ENCODE measurements at places on chromosomes 1 and 21. TPM values are rescaled to one million over a fixed set of nuclear protein-coding genes. Genes with fewer than 3 reads are reported as not detected.

DNA sequence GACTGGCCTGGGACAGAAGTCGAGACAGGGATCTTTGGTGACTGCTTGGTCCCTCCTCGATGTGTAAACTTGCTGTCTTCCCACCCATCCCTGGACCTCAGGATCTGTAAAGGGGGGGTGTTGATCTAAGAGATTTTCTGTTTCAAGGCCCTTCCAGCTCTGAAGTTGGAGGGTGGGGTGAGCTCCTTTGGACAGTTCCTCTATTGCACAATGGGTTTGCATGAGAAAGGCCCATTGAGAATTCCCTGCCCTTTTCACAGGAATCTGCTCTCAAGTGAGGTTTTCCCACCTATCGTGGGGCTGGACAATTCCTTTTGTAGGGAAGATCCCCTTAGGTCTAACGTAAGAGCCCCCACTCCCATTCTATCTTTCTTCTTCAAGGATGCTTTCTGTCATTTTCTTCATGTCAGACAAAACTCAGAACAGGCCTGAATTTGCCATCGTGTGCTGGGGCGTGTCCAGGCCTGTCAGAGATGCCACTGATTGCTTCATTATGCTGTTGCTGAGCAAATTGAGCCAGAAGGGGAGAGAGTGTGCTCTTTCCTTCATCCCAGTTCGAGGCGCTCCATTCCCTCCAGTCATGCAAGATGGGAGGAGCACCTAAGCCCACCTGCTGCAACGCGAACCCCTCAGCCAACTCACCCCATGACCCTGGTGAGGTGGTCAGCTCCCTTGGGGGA, 149.9 kb upstream of the IGSF21 start:
- H3K4me3 ChIP-seq: no peak overlapping the region
- no peak for DNase-seq
- no peak overlapping the region for H3K27ac ChIP-seq

- H3K4me3 ChIP-seq: no peak overlapping the region
- no peaks in the 10 kb centered on the region for H3K27me3 ChIP-seq
- peak overlapping the region; percentile 51 for H3K27ac ChIP-seq
- H3K4me1 ChIP-seq: peaks cover 18% of the 10 kb centered on the region
- DNase-seq: no peak
- peaks cover 48% of the 10 kb centered on the region for H3K36me3 ChIP-seq
These were observed 35.4 kb downstream of the WNT2B start for GRCh38 chr1:112544011-112544688.

GRCh38 chr1:217471403-217471802, 159.5 kb downstream of the GPATCH2 start:
- no peaks in the 10 kb centered on the region for H3K27me3 ChIP-seq
- H3K4me3 ChIP-seq: no peak overlapping the region
- H3K4me1 ChIP-seq: no peaks in the 10 kb centered on the region
- H3K27ac ChIP-seq: no peak overlapping the region

GRCh38 chr21:35319684-35320283, 270.7 kb upstream of the RUNX1 start:
- no peak overlapping the region for H3K27ac ChIP-seq
- DNase-seq: no peak
- H3K36me3 ChIP-seq: no peaks in the 10 kb centered on the region
- peaks cover 39% of the 10 kb centered on the region for H3K27me3 ChIP-seq
- H3K4me3 ChIP-seq: no peak overlapping the region

DNA sequence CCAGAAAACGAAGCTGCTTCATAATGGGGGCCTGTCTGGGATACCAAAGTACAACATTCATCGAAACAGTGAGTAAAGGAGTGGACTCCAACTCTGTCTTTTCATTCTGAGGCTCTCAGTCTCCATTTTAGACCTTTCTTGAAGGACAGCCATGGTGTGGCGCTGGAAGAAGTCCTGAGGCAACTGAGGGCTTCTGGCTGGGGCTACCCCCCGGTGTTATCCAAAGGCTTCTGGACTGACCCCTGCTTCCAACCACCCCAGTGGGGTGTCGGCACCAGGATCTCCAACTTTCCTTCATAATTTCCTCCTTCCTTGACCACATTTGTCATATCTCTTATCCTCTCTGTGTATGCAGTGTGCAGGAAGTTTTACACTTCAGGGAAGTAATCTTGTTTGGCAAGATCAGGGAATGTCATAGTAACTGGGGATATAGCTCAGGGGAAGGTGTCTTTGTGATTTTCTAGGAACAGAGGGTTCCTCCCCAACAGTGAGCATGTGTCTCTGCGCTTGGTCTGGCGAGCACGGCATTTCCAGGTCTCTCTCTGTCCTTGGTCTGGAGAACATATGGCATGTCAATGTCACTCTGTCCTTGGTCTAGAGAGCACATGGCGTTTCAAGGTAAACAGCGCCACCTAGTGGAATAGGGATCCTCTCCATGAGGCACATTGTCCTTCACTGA, 19.4 kb upstream of the BSDC1 start:
- no peaks in the 10 kb centered on the region for H3K36me3 ChIP-seq
- no peak overlapping the region for H3K27ac ChIP-seq
- DNase-seq: peak; percentile 20
- no peaks in the 10 kb centered on the region for H3K4me1 ChIP-seq

GRCh38 chr1:151577173-151577572, 34.7 kb upstream of the SNX27 start:
- no peak for DNase-seq
- no peaks in the 10 kb centered on the region for H3K27me3 ChIP-seq
- no peak overlapping the region for H3K27ac ChIP-seq
- peaks cover 46% of the 10 kb centered on the region for H3K36me3 ChIP-seq

DNA sequence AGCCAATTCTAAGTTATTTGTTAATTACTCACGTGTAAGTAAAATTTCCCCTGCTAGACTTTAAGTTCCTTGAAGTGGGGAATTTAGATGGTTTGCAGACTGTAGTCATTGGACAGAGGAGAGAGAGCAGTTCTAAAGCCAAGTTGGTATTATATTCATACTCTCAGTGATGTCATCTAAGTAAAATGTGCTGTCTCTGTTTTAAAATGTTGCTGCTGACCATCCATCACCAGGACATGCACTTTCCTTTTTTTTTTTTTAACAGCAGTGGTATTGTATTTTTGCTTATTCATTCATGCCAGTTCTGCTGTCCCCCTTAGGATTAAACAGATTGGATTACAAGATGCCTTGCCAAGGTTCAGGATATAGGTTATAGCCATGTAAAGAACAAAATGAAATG, 2.3 kb downstream of the TTLL7 start:
- H3K4me3 ChIP-seq: no peak overlapping the region
- no peak for DNase-seq

DNA sequence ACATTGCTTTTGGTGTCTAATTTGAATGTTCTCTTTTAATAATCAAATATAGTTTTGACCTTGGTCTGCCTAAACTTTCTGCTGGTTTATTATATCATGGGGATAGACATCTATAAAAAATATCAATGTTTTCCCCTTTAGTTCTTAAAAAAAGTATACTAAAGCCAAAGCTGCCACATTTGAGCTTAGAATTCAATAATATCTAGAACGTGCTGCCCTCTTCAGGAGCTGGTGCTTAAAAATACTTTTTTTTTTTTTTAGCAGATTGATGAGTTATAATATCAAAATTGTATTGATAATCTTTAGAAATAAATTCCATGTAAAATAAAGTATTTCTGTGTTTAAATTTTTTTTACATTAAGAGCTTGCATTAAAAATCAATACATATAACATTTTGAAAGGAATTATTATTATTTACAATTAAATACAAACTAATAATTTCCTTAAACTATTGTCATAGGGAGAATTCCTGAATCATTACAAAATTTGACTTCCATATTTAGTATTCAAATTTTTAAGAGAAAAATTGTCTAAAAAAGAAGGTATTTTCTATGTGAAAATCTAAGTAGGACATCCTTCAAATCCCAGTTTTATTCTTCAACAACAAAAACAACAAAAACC, 40.1 kb upstream of the ADGRL2 start:
- no peak overlapping the region for H3K4me3 ChIP-seq
- no peaks in the 10 kb centered on the region for H3K27me3 ChIP-seq

- no peak for DNase-seq
- H3K4me3 ChIP-seq: no peak overlapping the region
- H3K36me3 ChIP-seq: no peaks in the 10 kb centered on the region
These were observed 14.9 kb downstream of the KLHDC7A start for GRCh38 chr1:18495635-18496034.

DNA sequence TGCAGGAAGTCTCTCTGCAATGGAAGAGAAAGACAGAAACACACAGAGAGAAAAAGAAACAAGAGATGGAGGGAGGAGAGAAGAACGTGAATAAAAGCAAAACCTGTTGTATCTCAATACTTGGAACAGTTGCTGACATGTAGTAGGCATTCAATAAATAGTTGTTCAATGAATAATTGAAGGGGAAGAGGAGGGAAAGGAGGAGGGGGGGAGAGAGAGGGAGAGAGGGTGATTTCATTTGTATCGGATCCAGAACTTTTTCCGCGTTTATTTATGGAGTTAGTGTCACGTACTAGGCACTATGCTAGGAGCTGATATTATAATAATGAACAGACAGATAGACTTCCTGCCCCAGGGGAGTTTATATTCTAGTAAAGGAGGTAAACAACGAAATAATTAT, 144.1 kb downstream of the OMA1 start:
- no peak overlapping the region for H3K4me3 ChIP-seq
- no peaks in the 10 kb centered on the region for H3K27me3 ChIP-seq
- H3K36me3 ChIP-seq: no peaks in the 10 kb centered on the region

DNA sequence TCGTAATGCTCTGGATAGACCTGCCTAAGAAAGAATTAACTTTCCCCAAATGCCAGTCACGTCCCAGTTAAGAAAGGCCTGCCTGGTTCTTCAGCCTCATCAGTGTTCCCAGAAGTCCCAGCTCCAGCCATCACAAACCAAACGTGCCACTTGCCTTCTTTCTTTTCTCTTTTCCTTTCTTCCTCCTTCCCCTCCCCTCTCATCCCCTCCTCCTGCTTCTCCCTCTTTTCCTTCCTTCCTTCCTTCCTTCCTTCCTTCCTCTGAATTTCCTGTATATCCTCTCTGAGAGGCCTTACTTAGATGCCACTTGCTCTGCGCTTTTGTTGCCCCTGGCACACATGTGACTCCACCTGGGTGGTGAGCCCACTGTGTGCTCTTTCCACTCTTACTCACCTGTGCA, 228.2 kb downstream of the NFIA start:
- H3K4me1 ChIP-seq: peaks cover 27% of the 10 kb centered on the region
- no peak overlapping the region for H3K27ac ChIP-seq
- no peaks in the 10 kb centered on the region for H3K27me3 ChIP-seq
- H3K36me3 ChIP-seq: no peaks in the 10 kb centered on the region
- no peak overlapping the region for H3K4me3 ChIP-seq
- DNase-seq: no peak

DNA sequence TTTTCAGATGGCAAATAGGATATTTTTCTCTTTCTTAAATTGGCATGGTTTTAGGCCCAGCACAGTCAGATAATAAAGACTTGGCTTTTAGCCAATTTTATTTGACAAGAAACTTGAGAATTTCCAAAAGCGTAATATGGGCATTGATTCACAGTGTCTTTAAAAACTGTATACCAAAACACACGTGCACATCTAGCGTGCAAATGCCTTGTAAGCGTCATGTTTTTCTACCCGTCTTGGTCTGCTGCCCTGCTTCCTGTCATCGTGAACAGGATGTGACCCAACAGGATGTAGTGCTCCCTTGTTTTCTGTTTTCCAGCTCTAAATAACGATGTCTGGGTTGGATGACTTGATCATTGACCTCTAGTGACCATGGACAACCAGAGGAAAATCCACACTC, 24.7 kb upstream of the SLC44A3 start:
- no peaks in the 10 kb centered on the region for H3K36me3 ChIP-seq
- DNase-seq: no peak
- H3K27me3 ChIP-seq: no peaks in the 10 kb centered on the region
- H3K4me1 ChIP-seq: peaks cover 56% of the 10 kb centered on the region
- peak overlapping the region; percentile 3 for H3K27ac ChIP-seq

DNA sequence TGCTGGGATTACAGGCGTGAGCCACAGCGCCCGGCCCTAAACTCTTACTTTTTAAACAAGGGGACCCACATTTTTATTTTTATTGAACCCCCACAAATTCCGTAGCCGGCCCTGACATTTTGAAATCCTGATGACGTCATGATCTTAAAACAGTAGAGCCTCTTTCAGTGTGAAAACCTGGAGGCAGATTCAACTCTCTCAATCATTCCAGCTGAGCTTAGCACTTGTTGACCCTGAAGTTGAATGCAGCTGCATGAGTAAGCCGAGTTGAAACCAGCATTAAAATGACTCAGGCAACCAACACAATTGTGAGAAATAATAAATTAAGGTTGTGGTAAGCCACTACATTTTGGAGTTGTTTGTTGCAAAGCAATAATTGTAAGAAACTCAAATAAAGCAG, 93.9 kb upstream of the ADGRL4 start:
- no peak overlapping the region for H3K4me3 ChIP-seq
- H3K4me1 ChIP-seq: peaks cover 3% of the 10 kb centered on the region
- no peaks in the 10 kb centered on the region for H3K27me3 ChIP-seq
- H3K36me3 ChIP-seq: no peaks in the 10 kb centered on the region
- H3K27ac ChIP-seq: no peak overlapping the region

- H3K4me1 ChIP-seq: peaks cover 8% of the 10 kb centered on the region
- no peak overlapping the region for H3K27ac ChIP-seq
- no peaks in the 10 kb centered on the region for H3K36me3 ChIP-seq
- H3K4me3 ChIP-seq: no peak overlapping the region
These were observed 7.8 kb upstream of the KIF14 start for GRCh38 chr1:200628223-200628881.

DNA sequence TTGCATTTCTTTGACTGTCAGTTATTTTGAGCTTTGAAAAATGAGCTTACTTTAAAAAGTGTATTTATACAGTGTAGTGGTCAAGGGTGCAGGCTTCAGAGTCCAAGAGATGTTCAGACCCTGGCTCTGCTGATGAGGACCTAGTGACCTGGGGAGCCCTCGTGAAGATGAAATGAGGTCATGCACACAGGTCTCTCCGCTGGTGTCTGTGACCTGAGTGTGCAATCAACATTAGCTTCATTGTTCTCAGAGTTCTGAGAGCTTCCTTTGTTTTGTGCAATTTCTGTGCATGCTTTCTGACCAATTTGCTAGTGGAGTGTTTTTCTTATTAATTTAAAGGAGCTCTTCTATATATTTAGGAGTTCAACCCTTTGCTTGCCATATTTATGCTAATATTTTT, 71.3 kb downstream of the RIPK4 start:
- H3K27ac ChIP-seq: no peak overlapping the region
- H3K4me3 ChIP-seq: no peak overlapping the region
- no peaks in the 10 kb centered on the region for H3K4me1 ChIP-seq
- H3K36me3 ChIP-seq: no peaks in the 10 kb centered on the region
- peaks cover 38% of the 10 kb centered on the region for H3K27me3 ChIP-seq
- no peak for DNase-seq

FCRL2 gene
- not detected for total RNA-seq

HJV gene
- total RNA-seq: 90.3 TPM

TAS1R1 gene
- total RNA-seq: not detected

TMPRSS3 gene
- not detected for total RNA-seq

LCE6A gene
- total RNA-seq: not detected

CD5L gene
- total RNA-seq: 0.52 TPM

SPATC1L gene
- 7.0 TPM for total RNA-seq
